NCI-H1694 (cell line): ENCODE measurements at places on chromosomes 2 and 18.

DNA sequence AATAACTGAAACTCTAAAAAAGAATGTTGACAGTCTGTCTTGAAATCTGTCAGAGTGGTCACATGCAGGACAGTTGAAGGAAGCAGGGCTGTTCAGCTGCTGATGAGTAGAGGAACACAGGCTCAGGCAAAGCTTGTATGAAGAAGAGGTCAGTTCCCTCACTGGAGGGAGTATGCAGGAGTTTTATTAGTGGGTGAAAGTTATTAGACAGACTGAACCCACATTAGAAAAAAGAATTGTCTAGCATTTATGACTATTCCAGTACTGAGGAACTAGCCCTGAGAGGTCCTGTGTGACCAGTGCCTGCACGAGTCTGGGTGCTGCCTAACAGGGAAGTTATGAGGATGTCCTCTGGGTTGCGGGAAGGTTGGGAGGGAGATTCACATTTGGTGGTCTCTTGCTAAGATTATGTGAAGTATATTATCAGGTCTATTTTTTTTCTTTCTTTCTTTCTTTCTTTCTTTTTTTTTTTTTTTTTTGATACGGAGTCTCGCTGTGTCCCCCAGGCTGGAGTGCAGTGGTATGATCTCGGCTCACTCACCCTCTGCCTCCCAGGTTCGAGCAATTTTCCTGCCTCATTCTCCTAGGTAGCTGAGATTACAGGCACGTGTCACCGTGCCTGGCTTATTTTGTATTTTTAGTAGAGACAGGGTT lies 9.6 kb downstream of the TET3 start:
- DNase-seq = no peak

DNA sequence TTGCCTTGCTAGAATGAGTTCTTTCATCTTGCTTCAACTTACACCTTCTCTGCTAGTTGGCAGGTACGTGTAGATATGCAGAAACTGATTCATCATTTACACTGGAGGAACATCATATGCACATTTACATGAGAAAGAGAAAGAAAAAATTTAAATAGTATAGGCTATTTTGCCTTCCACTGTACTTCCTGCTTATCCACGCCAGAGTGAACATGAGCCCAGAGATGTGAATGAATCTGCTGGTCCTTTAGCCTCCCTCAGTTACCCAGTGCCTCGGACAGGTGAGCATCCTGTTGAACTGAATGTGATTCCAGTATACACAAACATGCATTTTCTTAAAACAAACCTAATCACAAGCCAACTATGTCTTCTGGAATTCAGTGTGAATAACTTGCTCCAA lies 83.6 kb downstream of the SESTD1 start:
- DNase-seq = no peak

DNA sequence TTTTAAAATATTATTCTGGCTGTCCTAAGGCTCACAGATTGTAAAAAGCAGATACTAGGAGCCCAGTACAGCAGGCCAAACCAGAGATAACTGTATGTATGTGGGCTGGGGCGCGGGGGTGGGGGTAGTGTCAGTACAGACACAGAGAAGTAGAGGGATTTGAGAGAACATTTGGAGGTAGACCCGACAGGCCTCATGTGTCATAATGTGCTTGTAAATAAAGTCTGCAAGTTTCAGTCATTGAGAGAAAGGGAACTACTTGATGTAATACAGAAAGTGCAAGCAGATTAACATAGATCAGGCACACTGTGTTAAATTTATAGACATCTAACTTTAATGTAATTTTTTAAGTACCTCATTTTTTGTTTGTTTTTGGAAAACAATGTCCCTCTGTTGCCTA lies 7.4 kb upstream of the POLI start:
- no peak for DNase-seq

DNA sequence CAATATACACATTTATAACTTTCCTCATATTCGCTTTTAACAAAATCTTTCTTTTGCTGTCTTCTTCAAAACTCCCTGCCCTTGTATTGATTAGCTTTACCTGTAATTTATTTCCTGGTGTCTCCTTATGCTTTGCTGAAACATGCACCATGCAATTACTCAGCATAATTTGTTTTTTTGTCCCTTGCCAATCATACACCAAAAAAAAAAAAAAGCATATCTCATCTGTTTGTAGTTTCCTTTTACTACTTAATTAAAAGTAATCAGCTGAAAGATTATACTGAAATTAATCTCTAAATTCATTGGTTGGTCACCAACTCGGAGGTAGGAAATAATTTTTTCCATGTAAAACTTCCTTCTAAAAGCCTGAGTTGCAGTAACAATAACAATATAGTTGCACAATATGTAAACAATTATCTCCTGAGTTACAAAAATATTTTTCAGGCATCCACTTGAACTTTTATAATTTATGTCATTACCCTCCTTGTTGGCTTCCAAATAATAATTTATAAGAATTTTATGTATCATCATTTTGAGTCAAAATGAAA lies 53.0 kb upstream of the ROCK1 start:
- DNase-seq = no peak

GRCh38 chr2:99562516-99562915 lies 72.7 kb upstream of the REV1 start:
- no peak for DNase-seq

GRCh38 chr2:41994661-41995060 lies 53.2 kb upstream of the PKDCC start:
- no peak for DNase-seq

DNA sequence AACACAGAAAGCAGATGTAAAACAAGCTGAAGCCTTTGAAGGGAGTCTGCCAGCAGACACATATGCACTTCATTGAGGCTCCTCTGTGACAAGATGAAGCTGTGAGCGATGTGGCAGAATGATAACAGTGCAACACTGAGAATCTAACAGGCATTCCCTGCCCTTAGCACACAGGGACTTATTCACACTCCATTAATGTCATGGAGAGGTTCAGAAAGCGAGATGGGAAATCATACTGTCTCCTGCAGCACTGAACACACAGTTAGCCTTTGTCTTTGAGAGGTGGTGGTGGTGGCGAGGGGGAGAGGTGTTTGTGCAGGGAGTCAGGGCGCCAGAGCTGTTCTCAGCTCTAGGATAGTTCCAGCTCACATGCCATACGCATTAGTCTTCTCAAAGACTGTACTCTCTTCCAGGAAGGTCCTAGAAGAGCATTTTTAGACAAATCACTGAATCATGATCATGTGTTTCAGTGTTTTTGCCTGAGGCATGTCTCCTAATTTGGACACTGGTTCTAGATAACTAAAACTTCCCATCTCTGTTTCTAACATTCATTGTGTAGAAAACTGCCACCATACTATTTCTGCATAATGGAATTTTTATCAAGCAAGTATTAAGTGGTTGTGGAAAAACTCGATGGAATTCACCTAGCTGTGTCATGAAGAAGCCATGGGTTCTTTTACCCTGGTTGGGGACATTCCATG lies 93.5 kb upstream of the ITGB6 start:
- no peak for DNase-seq

DNA sequence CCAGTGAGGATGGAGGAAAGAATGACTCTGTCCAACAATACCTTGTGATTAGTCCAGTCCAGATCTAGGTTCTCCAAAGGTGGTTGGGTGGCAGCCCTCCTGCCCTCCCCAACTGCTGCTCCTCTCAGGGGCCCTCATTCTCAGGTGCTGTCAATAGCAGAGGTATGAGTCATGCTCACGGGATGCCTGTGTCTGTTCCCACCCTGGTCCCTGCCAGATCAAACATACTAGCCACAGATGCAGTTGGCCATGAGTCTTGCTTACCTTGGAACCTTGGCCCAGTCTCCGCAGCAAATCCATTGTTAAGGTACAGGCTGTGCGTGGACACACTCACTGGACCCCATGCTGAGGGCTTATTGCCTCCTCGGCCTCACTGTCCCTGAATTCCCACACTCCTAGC lies 24.9 kb upstream of the RPIA start:
- DNase-seq = no peak

GRCh38 chr18:63528863-63529492 lies 13.2 kb upstream of the SERPINB12 start:
- DNase-seq = no peak

GRCh38 chr2:70561893-70562292 lies 8.3 kb upstream of the TGFA start:
- no peak for DNase-seq

DNA sequence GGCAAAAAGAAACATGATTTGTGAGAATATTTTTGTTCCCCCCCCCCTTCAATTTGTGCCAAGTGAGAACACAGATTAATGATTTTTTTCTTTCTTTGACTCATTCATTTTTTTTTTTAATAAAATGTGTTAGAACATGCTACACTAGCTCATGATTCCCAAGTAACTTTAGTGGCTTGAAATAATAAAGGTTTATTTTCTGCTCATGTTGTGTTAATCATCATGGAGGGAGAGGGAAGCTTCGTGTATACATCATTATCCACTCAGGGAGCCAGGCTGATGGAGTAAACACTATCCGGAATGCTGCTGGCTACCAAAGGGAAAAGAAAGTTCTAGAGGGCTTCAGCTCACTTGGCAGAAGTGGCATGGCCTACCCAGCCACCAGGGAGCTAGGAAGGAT lies 40.6 kb downstream of the PHLPP1 start:
- DNase-seq = no peak

- no peak for DNase-seq
Measured at GRCh38 chr2:134027980-134028379, 225.9 kb upstream of the MGAT5 start.

DNA sequence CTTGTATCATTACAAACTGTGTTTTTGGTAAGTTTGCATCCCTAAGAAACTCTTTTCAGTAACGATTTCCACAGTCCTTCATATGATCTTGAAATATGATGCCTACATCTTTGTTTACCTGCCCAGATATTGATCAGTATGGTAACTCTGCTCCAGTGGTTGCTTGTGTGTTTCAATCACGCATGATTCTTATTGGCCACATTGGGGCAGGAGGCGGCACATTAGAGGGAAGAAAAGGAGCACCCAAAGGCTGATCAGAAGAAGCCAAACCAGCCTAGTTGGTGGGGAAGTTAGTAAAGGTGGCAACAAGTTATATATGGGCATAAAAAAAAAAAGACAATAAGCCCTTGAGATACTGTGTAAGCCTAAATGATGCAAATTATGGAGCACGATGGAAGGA lies 158.9 kb downstream of the RHBDD1 start:
- DNase-seq = no peak

- no peak for DNase-seq
Measured at GRCh38 chr18:62438018-62438329, 84.9 kb upstream of the ZCCHC2 start.

- DNase-seq = no peak
Measured at GRCh38 chr2:85436836-85437487, 18.4 kb downstream of the SH2D6 start.

- no peak for DNase-seq
Measured at GRCh38 chr2:189927823-189928222, 134.7 kb downstream of the MSTN start.
